ENCODE measurements at places on chromosomes 11 and 22.
A peak's percentile ranks its signal among the peaks of the same experiment; 100 is the strongest.

DNA sequence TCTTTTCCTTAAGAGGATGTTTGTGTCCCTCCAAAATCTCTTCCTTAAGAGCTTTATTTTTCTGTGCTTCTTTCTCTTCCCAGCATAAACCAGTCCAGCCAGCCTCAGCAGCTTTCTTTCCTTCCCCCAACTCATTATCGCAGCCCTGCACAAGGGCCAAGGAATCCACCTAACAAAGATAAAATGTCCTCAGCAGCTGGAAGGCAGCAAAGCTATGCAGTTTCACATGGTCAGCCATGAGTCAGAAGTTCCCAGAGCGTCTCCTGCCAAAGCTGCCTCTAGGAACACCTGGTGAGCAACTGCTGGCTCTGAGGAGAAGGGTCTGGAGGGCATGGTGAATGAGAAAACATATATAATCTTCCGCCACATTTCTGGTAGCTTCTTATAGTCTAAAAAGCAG is 45.3 kb upstream of the HMGXB4 start:
- no peak for DNase-seq

DNA sequence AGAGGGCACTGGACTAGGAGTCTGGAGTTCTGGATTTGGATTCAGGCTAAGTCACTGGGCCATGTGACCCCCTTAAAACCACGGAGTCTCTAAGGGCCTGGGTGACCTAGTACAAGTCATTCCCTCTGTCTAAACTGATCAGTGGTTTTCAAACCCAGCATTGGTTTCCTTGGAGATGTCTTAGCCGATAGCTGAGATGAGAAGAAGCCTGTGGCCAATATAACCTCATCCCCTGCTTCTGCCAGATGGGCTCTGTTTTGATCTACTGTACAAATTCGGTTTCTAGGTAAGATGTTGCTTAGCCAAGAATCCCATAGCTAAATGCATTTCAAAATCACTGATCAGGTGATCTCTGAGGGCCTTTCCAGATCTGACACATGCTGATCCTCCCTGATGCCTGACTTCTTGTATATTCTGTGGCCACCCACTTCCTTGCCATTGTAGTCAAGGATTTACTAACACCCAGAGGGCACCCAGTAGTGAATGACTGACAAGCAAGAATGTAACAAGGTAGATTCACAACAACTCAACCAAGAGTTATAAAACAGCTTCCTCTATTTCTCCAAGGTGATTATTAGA is 53.1 kb downstream of the GALNT18 start:
- peak; percentile 13 for DNase-seq

GRCh38 chr11:62928011-62928410 is 6.8 kb upstream of the CHRM1 start:
- DNase-seq = no peak

GRCh38 chr22:22422629-22423112 is 85.9 kb downstream of the ZNF280B start:
- peak; percentile 31 for DNase-seq

- DNase-seq = no peak
Observed at GRCh38 chr11:128720522-128720985, 26.7 kb downstream of the FLI1 start.

GRCh38 chr22:41576877-41577276 is 12.8 kb downstream of the PMM1 start:
- DNase-seq = peak; percentile 40

DNA sequence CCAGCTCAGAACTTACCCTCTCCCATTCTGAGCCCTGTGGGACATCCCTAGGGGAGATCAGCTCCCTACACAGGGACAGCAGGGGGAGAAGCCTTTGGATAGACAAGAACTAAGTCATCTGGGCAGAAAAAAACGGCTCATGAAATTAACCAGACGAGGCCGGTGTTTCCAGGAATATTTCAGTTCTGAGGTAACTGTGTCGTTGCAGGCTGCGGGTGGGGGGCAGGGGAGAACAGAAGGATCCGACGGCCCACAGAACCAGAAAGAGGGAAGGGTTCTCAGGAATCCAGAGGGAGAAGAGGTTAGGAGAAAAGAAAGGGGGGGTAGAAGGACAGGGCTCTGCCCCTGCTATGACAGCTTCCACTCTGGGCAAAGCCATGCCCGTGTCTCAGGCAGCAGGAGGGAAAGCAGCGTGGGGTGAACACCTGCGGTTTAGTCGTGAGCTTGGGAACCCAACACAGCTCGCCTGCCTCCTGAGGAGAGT is 3.6 kb downstream of the CLCF1 start:
- no peak for DNase-seq

- no peak for DNase-seq
Observed at GRCh38 chr22:37331856-37332536, 49.7 kb downstream of the CYTH4 start.

DNA sequence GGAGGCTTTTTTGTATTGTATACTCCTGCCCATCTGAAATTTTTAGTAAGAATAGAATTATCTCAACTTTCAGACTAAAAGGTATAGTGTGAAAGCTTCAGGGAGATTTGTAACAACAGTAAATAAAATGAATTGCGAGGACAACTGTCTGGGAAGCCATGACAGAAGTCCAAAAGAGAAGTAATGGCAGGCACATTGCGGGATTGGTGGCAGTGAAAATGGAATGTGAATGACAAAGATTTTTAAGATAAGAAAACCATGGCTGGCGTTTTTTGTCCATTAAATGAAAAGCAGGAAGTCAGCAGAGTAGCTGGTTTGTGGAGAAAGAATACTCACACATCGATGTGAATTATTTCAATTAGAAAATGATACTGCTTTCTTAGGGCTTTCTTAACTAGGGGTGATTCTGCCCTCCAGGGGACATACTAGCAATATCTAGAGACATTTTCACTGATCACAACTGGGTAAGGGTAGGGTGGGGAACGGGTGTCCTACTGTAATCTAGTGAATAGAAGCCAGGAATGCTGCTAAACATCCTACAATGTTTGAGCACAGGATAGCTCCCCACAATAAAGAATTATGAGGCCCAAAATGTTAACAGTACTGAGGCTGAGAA is 1.6 kb downstream of the NPAT start:
- DNase-seq = no peak

GRCh38 chr11:16750417-16750816 is 12.0 kb downstream of the C11orf58 start:
- DNase-seq = no peak

- no peak for DNase-seq
Observed at GRCh38 chr11:30422447-30423278, 99.8 kb downstream of the ARL14EP start.

GRCh38 chr11:30113326-30113898 is 96.6 kb upstream of the KCNA4 start:
- no peak for DNase-seq

DNA sequence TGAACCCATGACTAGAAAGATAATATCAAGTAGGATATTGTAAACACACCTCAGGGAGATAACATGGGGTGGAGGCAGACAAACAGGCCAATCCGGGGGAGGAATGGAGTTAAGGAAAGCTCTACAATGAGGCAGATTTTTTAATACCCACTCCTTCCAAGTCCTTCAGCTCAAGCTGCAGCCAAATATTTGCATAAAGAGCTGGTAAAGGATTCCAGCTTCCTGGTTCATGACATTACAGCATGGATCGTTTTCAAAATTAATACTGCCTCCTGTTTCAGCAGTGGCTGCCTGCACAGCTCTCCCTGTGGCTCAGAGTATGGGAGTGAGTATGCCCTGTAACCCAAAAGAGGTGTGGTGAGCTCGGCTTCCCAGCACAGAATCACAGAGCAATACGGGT is 5.1 kb downstream of the POU2AF3 start:
- no peak for DNase-seq

DNA sequence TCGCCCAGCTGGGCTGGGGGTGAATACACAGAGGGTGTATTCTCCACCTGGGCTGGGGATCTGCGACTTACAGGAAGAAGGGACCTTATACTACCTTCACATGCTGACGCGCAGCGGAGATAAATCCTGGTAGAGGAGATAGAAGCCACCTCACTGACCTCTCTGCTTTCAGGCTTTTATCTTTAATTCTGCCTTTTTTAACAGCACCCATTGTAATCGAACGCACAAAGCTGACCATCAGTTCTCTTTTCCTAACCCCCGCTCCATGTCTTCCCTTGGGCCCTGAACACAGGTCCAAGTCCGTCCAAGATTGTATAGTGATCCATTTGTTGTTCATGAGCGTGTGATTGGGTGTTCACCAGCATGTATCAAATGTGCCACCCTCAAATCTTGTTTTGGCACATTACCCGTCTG is 664 bp upstream of the LAMTOR1 start:
- no peak for DNase-seq

DNA sequence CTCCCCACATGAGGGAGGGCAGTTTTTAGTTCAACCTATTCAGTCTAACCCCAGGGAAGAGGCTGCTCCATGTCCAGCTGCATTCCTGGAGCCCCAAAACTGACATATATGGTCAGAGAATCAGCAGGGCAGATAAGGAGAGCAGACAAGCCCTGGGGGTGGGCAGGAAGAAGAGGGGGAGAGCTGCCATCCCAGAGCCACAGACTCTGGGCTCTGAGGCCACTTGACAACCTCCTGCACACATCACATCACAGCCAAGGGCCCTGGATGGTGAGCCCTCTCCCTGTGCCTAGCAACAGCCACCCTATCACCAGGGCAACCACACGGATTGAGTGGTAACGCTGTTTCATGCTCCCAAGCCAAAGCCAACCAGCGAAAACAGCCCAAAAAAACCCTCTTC is 3.1 kb downstream of the ARHGAP1 start:
- no peak for DNase-seq

DNA sequence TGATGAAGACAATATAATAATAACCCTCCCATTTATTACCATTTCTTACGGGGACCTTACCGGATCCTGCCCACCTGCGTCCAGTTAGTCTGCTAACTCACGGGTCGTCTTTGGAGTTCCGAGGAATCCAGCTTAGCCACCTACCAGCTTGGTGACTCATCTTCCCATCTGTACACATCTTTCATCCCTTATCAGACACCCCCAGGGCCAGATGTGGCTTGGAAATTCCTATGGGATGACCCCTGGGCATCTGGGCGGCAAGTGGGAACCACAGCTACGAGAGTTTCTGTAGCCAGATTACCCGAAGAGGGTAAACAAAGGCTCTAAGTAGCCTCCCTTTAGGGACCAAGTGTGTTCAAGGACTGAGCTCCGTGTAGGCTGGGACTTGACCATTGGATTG is 12.8 kb upstream of the PRR5 start:
- no peak for DNase-seq

GRCh38 chr11:128525411-128526243 is 61.7 kb downstream of the ETS1 start:
- DNase-seq = no peak

DNA sequence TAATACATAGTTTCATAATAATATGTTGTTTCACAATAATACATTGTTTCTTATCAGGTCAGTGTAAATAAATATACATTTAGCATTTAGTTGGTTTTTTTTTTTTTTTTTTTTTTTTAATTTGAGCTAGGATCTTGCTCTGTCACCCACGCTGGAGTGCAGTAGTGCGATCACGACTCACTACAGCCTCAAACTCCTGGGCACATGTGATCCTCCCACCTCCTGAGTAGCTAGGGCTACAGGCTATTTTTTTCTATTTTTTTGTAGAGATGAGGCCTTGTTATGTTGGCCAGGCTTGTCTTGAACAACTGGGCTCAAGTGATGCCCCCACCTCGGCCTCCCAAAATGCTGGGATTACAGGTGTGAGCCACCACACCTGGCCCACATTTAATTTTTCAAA is 43.5 kb downstream of the MIAT start:
- DNase-seq = no peak

DNA sequence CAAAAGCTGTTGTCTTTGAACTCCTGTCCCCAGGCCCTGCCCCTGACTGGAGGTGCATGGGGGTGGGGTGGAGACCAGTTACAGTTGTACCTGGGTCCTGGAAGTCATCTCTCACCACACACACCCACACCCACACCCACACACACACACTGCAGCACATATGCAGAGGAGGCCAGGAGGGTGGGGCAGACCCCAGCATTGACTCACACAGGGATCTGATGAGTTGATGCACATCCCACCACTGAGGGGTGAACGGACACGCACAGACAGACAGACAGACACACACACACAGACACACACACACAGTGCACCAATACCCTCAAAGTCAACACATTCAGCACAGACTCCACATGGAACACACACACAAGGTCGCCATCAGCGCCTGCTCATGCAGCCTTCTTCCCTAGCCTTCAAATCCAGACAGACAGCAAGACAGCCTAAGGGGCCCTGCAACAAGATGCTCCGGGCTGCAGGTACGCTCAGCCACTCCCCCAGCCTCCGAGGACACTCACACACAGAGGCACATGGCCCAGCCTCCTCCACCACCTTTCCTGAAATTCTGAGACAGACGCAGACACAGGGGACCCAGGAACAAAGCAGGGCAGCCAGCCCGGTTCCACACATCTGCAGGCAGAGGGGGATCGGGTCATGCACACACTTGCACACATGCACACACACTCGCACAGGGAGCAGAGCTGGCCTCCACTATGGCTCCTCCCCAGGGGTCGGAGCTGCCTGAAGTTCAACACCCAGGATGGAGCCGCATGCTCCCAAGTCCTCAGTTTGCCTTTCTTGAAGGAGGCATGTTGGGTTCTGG is 26.5 kb downstream of the SYT7 start:
- no peak for DNase-seq
